Stimulated activated CD4-positive, alpha-beta T cell treated with anti-CD3 and anti-CD28 coated beads, TNF-alpha, amount 100 ng/mL, for 24 hours (primary cell): ENCODE measurements at places on chromosomes 7 and 10.
A peak's percentile ranks its signal among the peaks of the same experiment; 100 is the strongest.

GRCh38 chr10:125684581-125684980 is 1.6 kb upstream of the TEX36 start:
- no peak for DNase-seq

- no peak for DNase-seq
Observed at GRCh38 chr10:3077940-3078630, 10.7 kb downstream of the PFKP start.

DNA sequence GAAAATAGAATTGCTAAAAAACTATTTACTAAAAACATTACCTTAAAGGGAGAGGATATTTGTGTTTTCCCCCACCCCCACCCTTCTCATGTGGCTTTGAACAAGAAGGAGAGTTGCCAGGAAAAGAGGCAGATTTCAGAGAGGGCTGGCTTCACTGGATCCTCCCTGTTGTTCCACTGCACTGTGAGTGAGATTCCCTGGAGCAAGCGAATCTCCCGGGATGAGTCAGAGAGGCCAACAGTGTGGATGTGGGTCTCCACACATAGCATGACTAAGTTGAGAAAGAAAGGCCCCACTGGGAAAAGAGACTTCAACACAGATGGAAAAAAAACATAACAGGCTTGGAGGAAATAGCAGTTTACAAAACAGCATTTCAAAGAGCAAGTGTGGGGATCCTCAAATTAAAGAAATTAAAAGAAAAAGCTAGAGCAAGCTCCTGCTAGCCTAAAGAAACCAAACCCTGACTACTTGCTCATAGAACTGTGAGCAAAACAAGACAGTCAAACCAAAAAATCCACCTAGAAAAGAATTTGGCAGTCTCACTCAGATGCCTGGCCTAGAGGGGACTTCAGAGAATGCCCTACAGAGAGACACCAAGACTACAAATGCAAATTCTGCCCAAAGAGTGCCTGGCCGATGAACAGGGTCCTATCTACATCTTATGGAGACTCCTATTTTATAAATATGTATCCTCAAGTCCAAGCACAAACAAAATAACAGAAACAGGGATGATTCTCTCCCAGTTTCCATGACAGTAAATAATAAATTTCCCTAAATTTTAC is 3.4 kb downstream of the CAV1 start:
- no peak for DNase-seq

DNA sequence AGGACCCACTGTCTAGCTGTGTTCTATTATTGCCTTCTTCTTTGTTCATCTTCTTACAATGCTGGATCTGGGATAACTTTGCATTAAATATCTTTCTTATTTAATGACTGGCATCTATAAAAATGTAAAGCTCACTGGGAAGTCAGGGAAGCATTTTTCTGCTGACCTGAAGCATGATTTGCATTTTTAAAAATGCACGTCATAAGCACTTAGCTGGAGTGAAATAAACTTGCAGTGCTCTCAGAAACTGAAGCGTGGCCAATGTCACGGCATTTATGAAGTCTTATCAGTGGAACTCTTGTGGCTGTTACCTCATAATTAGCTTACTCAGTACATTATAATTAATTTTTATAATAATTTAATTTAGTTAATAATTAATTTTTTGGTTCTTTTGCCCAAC is 59.1 kb downstream of the FRMD4A start:
- DNase-seq: no peak

DNA sequence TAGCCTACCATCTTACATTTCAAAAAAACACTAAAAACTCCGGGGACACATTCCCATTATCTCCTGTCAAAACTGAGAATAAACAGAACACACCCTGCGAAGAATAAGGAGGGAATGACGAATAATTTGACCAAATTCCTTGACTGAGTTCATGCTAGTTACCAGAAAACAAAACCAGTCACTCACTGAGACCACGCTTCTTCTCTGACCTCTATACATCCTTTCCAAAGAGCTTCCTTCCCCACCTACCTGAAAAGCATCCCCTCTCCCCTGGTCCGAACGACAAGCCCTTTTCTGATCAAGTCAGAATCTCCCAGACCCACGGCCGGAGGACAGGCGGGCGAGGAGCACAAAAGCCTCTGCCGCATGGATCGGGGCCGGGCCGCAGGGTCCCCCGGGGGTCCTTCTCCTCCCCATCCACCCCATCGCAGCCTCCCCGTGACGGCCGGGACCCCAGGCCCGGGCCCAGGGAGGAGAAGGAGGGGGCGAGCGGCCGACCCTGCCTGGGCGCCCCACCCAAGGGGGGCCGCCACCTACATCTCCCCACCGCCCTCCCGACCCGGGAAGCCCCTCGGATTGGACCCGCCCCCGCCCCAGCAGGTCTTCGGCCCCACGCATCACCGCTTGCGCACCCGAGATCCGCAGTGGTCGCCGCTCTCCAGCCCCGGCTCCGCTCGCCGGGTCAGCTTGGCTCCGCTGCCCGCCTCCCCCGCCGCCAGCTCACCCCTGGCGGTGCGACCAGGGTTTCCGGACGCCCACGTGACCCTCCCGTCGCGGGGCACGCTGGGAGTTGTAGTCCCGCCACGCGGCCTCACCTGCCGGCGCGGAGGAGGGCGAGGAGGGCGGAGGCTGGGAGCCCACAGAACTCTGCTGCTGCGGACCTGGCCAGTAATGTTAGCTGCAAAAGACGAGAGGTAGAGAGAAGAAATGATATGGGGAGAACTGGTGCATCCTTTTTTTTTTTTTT is at the start of gene SLC37A3:
Gene SLC37A3, minus strand, starts transcription at position 747 of the 967 bp plus-strand sequence. CDS start 16,004 bp downstream, outside the sequence.
- DNase-seq: peak; percentile 76
